ENCODE measurements at places on chromosomes 3 and 15.

DNA sequence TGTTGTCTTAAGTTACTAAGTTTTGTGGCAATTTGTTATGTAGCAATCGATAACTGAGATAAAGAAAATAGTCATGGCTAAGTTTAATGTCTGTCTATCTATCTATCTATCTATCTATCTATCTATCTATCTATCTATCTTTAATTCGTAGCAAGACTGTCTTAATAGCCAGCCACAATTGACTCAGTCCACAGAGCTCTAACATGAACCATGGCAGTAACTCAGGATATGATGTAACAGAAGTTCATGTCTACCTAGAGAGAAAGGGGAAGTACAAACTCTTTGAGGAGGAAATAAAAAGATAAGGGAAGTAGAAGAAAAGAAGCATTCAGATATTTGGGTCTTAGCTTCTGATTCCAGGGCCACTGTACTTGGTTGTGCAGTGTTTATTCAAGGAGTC is 61.5 kb upstream of the FNDC3B start:
- no peak for DNase-seq

GRCh38 chr3:127712461-127712860 is 39.7 kb downstream of the ABTB1 start:
- DNase-seq = no peak

GRCh38 chr15:53833134-53833624 is 73.7 kb upstream of the WDR72 start:
- DNase-seq = no peak

DNA sequence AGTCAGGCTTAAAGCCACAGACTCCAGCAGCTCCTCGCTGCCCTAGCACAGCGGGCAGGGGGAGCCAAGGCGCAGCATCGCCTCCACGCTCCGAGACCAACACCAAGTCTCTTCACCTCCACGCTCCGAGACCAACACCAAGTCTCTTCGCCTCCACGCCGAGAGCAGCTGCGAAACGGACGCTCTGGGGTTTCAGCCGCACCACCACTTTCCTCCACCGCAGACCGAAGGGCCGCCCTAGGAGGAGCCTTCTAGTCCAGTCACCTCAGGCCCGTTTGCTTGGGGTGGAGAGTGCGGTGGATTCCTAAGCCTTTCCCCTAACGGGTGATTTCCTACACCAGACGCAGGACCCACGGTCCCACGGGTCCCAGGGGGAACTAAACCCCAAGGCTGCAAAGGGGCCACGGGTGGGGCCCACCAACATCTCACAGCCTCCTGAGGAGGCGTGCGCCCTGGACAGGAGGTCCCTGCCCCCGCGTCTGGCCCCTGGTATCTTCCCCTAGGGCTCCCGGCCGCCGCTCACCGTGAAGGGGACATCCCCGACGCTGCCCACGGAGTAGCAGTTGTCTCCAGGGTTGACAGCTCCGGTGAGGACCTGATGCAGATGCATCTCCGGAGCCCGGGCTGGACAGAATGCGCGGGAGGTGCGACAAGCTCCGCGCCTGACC is 501 bp downstream of the DMXL2 start:
- DNase-seq = peak; percentile 68

- no peak for DNase-seq
These were observed 29.0 kb upstream of the TIMP4 start for GRCh38 chr3:12187448-12188327.

DNA sequence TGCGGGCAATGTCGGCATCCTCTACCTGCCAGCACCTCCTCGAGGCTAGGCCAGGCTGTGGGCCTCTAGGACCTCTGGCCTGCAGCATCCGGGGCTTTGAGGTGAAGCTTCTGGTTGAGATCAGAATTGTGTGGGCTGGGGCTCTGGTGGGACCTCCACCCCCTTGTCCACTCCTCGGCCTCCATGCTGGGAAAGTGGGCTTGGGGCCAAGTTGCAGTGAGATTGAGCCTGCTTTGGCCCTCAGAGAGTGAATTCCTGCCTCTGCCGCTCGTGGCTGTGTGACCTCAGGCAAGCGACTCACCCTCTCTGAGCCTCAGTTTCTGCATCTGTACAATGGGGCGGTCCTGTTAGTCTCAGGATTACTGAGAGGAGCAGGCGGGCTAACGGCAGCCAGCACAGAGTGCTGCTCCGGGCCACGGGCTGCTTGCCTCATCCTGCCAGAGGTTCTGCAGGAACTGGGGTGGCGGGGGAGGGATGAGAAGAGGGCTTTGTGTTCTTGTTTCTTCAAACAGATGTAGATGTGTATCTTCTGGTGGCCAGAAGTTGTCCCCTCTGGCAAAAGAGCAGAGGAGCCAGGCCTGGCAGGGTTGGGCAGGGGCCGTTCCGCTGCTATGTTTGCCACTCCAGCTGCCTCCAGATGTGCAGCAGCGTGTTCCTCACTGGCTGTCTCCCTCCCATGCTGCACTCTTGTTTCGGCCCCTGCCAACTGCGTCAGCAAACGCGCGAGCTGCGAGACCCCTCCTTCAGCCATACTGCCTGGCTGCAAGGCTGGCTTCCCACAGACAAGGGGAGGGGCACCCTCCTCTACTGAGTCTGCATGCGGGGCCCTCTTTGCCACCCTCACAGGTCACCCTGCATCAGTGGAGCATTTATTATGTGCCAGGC is 33.7 kb downstream of the FBLN2 start:
- no peak for DNase-seq

DNA sequence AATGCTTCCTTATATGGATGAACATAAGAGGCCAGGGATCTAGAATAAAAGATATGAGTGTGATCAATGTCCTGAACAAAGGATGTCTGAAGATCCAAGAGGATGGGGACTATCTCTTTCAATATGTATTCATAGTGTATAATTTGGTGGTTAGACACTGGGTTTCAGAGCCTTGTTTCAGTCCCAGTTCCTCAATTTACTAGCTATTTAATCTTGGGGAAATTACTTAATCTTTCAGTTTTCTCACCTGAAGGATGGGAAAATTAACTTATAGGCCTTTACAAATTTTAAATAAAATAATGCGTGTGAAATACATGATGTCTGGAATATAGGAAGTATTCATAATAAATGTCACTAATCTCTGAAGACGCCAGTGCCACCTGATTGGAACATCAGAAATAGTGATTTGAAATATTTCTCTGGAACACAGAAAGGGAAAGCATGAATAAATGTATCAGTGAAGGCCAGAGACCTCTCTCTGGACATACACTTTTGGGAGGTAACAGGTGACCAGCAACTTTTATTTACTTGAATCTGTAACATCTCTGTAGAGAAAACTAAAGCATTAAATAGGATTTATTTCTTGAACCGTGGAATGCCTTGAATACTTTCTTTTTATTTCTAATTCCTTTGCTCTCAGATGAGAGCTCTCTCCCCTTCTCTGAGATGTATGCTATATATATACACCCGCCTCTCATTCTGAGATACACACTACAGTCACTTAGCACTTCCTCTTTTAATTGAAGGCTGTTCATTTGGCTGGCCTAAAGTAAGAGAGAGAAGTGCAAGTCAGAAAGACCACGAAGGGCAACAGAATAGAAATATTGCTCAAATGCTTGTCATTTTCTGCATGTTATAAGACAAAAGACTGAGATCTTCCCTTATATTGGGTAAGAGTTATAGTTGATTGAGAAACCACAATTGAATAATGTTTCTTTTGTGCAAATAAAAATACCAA is 407.1 kb downstream of the LSAMP start:
- DNase-seq = peak; percentile 33

GRCh38 chr3:107273771-107274170 is 103.5 kb upstream of the CCDC54 start:
- DNase-seq = no peak

DNA sequence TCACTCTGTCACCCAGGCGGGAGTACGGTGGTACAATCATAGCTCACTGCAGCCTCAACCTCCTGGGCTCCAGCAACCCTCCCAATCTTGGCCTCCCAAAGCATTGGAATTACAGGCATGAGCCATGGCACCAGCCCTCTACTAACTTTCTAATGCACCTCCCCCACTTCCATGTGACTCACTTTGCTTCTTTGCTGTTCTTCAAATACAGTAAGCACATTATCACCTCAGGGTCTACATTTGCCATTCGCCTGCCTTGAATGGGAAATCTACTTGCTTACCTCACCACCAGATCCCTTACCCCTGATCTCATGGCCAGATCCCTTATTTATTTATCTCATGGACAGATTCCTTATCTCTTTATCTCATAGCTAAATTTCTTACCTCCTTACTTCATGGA is 235.3 kb downstream of the KCNMB2 start:
- no peak for DNase-seq

- peak; percentile 90 for DNase-seq
These were observed 74.4 kb downstream of the MGLL start for GRCh38 chr3:127747751-127748521.

GRCh38 chr15:37806808-37807207 is 127.6 kb upstream of the TMCO5A start:
- DNase-seq = no peak

GRCh38 chr3:149128821-149129220 is 617 bp upstream of the HPS3 start:
- no peak for DNase-seq

DNA sequence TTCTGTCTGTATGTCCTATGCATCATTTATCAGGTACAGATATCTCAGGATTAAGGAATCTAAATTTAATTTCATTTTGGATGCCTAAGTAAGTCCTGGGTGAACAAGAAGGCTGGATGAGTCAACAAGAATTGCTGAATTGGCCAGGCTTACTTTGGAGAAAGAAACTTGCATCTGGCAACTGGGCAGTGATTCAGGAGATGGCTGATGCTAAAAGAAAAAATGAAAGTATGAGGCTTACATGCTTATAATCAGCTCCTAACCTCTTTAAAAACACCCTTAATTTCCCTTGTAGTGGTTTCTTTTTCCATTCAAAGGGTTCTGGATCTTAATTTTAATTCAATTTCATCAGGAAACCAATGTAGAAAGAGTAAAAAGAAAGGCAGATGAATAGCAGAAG is 228.8 kb upstream of the PEX5L start:
- peak; percentile 55 for DNase-seq

GRCh38 chr3:159881828-159882309 is 106.8 kb upstream of the IL12A start:
- peak; percentile 98 for DNase-seq

DNA sequence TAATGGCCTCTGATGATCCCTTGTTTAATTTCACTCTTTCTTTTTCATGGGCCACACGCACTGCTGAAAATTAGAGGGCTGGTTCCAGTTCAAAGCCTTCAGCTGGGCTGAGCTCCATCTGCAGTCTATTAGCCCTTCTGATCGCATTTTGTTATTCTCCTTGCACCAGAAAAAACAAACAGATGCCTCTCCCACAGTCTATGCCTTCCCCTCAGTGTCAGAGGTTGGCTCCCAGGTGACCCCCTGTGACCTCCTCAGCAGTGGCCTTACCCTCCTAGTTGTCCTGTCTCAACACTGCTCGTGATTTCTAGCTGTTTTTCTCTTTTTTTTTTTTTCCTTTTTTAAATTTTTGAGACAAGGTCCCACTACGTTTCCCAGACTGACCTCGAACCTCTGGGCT is 77.1 kb upstream of the PRTG start:
- no peak for DNase-seq

DNA sequence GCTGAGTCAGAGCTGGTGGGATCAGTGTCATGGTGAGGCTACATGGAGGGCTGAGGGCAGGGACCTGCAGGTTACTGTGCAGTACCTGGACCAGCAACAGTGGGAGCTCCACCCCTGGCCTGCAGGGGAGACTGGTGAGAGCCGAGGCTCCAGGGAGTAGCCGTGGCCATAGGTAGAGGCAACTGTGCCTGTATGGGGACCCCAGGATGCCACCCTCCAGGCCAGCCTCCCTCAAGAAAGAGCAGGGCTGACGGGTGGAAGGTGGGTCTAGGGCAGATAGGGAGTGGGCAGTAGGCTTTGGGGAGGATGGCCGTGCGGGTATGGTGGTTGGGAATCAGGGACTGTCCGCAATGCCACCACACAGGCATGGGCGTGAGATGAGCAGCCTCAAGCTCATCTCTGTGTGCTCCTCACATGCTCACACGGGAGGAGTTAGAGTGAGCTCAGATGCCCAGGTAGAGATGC is 35.5 kb downstream of the FBLN2 start:
- no peak for DNase-seq

DNA sequence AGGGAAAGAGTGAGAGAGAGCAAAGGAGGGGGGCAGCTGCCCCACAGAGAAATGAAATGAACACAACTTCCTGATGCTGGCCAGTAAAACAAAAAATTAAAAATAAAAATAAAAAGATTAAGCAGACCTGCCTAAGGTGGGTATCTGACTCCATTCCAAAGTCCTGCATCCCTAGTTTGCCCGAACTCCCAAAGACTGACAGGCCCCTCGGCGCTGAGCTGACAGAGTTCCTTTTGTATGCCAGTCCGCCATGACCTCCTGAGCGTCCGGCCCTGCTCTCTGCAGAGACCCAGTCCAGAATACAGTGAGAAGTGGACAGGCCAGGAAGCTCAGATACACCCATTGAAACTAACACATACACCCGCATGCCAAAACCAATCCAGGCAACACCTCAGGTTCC is 54.9 kb downstream of the CHDH start:
- DNase-seq = no peak

GRCh38 chr3:187743195-187744141 is 1.8 kb downstream of the BCL6 start:
- peak; percentile 35 for DNase-seq

- DNase-seq = no peak
These were observed 270.2 kb downstream of the THSD4 start for GRCh38 chr15:71385457-71385856.

GRCh38 chr15:59282515-59283337 is 76.1 kb downstream of the LDHAL6B start:
- no peak for DNase-seq

GRCh38 chr15:97078591-97078990 is 748.1 kb downstream of the NR2F2 start:
- DNase-seq = no peak

DNA sequence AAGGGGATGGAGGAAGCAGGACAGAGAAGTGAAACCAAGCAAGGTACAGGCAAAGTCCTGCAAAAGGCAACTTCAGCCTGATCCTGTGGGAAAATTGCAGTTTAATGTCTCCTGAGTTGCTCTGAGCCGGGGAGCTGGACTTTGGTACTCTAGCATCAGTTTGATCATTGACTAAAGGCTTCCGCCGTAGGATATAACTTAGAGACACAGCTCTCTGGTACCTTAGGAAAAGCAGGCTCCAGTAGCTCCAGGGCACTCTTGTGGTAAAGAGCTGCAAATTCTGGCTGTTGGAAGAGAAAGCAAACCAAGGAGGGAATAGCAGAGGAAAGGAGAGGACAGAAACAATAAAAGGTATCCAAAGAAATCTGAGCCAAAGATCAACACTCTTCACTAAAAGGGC is 521.1 kb downstream of the PLOD2 start:
- no peak for DNase-seq
